NCI-H510A (cell line): ENCODE measurements at places on chromosomes 2 and 18.

- no peak for DNase-seq
Measured at GRCh38 chr2:33589444-33589843, 9.7 kb downstream of the FAM98A start.

- peak; percentile 18 for DNase-seq
Measured at GRCh38 chr2:71510196-71510807, 56.9 kb downstream of the DYSF start.

- DNase-seq: peak; percentile 48
Measured at GRCh38 chr2:136468799-136469369, 296.5 kb upstream of the THSD7B start.

GRCh38 chr2:2779727-2780126 is 448.7 kb upstream of the MYT1L start:
- DNase-seq: no peak

DNA sequence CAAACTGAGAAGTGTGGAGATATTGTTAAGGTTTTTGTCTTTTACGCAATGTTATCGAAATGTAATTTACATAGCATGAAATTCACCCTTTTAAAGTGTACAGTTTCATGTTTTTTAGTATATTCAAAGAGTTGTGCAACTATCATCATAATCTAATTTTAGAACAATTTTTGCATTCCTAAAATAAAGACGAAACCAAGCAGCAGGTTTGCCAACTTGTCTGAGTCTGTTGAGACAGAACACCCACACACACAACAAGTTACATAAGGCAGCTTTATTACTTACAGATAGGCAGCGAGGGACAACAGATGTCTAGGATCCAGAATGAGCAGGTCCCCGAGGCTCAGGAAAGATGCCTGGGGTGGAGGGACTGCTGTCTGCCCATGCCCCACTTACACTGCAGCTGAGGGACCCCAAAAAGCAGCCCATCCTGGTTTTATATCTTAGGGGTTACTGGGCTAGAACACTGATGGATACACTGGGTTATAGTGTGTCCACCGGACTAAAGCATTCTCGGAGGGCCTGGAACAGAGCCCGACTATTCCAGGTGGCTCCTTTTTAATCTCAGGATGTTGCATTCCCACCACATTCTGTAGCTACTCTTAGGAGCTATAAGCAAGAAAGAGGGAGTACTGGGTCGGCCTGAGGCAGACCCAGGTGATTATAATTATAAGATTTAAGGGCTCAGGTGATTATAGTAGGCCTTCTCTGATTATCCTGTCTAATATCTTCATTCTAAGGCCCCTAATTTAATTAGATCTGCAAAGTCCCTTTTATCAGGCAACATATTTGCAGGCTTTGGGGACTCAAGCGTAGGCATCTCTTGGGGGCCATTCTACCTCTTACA is 150.2 kb upstream of the DOK6 start:
- no peak for DNase-seq

DNA sequence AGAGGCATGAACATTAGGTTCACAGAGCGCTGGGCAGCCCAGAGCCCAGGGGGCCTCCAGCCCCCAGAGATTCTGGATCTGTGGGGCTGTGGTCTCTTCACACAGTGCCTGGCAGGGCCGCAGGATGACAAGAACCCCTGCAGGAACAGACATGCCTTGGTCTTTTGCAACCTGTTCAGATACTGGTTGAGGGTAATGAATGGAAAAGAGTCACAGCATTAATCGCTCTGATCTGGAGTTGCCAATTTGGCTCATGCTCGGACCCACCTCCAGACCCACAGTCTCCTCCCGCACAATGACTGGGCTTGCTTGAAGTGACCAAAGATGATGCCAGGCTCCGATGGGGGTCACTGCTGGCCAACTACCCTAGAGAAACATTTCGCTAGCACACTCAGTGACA is 229.4 kb upstream of the SMAD2 start:
- no peak for DNase-seq

DNA sequence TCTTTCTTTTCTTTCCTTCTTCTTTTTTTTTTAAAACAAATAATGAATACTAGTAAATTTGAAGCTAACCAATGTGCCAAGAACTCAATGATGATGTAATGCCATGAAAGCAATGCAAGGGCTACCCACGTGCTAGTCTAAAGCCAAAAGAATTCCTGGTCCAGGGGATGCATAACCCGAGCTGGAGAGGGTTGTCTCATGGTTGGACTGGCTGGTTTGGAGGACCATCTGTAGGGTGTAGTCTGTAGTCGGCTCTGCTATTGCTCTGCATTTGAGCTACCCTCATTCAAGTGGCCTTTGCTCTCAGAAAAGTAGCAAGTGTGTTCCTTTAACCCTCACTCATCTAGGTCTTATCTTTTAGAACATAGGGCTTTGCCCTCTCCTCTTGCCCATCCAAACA is 469.6 kb upstream of the CELF4 start:
- DNase-seq: no peak

GRCh38 chr2:120832296-120833070 is 96.8 kb downstream of the GLI2 start:
- no peak for DNase-seq

- no peak for DNase-seq
Measured at GRCh38 chr2:73095910-73096309, 16.8 kb downstream of the RAB11FIP5 start.

- no peak for DNase-seq
Measured at GRCh38 chr2:86636842-86637241, 13.2 kb upstream of the RNF103 start.

- DNase-seq: no peak
Measured at GRCh38 chr18:66752733-66753132, 148.8 kb upstream of the CDH19 start.

- DNase-seq: no peak
Measured at GRCh38 chr2:200288670-200289429, 17.6 kb upstream of the SPATS2L start.

- DNase-seq: no peak
Measured at GRCh38 chr2:88059979-88060906, 4.7 kb upstream of the KRCC1 start.

DNA sequence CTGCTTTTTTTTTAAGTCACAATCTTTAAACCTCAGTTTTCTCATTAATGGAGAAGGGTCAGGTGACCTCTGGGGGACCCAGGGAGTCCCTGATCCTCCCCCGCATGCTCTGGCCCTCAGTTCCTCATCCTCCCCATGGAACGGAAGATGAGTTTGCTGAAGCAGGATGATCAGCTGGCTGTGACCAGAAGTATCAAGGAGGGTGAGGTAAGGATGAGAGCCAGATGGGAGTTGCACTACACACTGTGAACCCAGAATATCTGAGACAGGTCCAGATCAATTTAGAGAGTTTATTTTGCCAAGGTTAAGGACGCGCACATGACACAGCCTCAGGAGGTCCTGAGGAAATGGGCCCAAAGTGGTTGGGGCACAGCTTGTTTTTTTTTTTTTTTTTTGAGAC is 3.8 kb downstream of the CATIP start:
- DNase-seq: no peak

- DNase-seq: no peak
Measured at GRCh38 chr2:112646102-112646719, 472 bp downstream of the SLC20A1 start.

DNA sequence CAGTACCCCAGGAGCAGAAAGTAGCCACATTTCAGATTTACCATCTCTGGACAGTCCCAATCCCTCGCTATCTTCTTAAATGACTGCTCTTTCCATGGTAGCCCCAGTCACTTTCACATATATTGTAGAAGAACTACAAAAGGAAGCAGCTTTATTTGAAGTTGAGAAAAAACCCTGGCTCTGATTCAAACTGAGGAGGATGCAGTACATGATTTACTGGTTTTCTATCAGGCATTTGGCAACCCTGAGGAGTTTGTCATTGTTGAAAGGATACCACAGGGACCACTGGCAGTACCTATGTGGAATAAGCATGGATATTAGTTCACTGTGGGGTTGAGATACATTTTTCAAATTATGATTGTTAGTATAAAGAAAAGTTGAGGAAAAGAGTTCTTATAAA is 640.9 kb upstream of the SETBP1 start:
- no peak for DNase-seq

- DNase-seq: no peak
Measured at GRCh38 chr2:240530181-240530580, 27.6 kb downstream of the ANKMY1 start.

- DNase-seq: no peak
Measured at GRCh38 chr2:118973542-118973951, 31.6 kb downstream of the MARCO start.

- no peak for DNase-seq
Measured at GRCh38 chr2:201254081-201254730, 6.1 kb upstream of the CASP8 start.

- DNase-seq: peak; percentile 18
Measured at GRCh38 chr18:80200932-80201672, 46.2 kb downstream of the PARD6G start.

DNA sequence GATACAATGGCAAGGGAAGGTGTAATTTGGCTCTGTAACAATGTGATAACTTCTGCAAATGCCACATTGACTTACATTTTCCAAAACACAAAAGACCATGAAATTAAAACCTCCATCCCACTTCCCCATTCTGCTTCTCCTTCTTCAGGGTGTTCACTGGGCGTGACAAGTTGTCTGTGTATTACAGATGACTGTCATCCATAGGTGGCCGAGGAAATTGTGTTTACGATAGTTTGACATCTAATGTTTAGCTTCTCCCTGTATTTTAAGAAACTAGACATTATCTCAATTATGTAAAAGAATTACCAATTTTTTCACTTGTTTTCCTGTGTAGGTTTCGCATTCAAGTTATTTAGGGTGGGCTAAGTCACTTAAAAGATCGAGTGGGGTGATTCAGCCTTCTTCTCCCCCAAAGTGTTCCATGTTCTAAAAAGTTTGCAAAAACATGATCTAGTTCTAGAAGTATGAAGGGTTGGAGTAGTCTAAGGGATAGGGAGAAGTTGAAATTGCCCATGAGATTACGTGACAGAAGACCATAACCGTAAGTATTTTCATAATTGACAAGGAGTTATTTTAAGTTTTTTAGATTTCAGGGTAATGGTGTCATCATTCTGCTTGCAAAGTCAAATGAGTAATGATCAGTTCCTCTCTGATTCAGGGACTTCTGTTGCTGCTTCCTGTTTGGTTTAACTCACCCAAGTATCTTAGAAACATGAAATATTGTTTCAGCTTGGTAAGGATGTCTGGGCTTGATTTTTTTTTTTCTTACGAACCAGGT is 25.2 kb upstream of the CYTIP start:
- DNase-seq: no peak

- no peak for DNase-seq
Measured at GRCh38 chr2:48218169-48218568, 311.8 kb upstream of the STON1 start.

DNA sequence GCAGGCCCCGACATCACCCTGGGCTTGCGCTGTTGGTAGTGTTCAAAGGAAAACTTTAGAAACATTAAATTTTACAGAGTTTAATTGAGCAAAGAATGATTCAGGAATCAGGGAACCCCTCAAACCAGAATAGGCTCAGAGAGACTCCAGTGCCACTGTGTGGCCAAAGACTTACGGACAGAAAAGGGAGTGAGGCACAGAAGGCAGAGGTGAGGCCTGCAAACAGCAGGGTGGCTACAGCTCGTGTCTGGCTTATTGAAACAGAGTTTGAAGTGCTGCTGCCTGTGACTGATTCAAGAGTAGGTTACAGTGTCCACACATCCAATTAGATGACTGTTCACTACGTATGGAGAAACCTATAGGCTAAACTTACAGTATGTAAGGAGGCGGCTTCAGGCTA is 2.4 kb upstream of the CTDP1 start:
- no peak for DNase-seq

DNA sequence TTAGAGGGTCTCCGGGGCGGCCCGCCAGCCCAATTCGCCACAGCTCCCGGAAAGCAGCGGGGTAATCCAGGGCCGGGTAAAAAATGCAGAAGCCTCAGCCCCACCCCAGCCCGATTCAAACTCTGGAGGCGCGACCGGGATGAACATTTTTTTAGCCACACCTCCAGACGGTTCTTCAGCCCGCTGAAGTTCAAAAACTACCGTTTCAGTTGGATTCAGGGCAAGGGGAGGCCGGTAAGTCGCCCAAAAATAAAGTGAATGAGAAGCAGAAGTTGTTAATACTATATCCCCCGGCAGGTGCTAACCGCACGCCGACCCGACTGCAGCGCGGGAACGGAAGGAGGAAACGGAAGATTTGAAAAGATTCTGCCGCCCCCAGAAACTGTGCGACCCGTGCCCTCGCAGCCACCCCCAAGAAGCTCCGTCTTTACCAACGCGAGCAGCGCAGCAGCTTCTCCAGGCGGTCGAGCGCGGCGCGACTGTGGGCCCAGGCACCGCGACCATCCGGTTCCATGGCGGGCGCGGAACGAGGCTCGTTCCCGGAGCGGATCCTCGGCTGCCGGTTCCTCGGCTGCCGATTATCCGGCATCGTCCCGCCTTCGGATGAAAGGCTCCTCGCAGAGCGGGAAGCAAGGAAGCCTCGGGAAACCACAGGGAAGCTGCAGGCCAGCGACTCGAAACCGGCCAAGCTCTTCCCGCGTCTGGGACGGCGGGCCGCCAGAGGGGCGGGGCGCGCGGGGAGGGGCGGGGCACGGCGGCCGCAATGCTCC is at the start of gene BARD1:
Gene BARD1, minus strand, starts transcription at position 703 of the 770 bp plus-strand sequence. Its CDS starts 114 bp downstream, at position 589.
- peak; percentile 21 for DNase-seq

DNA sequence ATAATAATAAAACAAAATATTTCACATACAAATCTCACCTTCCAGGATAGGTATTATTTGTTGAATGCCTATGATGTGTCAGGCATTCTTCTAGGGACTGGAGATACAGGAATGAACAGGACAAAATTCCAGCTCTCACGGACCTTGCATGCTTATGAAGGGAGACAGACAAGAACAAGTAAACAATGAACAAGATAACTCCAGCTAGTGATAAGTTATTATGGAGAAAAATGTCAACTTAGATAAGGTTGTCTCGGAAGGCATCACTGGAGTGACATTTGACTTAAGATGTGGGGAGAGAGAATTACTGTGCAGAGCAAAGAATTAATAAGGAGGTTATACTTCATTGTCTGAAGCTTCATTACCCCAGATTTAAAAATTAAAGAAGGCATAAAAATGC is 836.7 kb downstream of the SOCS6 start:
- DNase-seq: no peak

DNA sequence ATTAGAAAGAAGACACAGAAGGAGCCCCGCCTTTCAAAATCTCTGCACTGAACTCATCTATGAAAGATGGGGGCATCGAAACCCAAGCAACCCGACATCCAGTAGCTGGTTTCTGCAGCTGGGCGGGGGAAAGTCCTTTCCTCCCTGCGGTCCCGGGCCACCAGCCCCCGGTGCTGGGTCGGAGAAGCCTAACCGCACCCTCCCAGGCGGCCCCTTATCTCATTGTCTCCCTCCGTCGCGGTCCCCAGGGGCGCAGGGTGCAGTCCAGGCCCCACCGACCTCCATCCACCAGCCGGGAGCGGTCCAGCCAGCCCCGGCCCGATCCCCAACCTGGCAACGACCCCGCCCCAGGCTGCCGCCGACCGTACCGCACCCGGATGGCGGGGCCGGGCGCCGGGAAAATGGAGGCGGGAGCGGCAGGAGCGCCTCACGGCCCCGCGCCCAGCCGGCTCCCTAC is 452 bp downstream of the RAPH1 start:
- peak; percentile 48 for DNase-seq
